Left lobe of liver (tissue), 2 donors: ENCODE measurements at places on chromosomes 4 and X.

DNA sequence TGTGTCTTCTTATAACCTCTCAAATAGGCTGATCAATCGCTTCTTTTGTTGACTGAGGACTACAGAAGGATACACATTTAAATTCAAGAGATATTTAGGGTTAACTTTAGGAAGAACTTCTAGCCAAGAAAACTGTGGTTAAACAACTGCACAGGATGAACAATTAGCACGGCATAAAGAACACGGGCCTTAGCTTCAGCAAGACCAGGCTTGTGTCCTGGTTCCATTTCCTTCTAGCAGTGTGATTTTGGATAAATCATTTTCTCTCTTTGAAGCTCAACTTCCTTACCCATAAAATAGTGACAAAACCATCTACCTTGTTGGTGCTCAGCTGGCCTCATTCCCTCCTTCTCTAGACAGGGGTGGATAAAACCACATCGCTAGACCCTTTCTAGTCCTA is 117.6 kb downstream of the TSPAN5 start:
- DNase-seq: no peak

DNA sequence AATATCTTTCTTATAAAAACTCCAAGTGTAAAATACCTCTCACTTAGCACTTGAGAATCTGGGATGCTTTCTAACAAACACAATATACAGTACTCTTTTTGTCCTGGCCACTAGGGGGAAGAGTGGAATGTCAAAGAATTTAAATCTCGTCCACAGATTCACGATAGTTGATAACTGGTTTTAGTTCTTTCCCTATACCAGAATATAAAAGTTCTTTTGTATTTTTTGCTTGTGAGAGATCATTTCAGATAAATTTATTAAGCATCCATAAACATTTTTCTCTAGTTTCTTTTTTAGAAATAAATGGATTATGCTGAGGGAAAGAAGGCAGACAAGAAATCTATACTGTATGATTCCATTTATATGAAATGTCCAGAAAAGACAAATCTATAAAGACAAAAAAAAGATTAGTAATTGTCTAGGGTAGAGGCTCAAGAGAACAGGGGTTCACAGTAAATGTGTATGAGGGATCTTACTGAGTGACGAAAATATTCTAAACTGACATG is 50.4 kb downstream of the MGARP start:
- DNase-seq: no peak

DNA sequence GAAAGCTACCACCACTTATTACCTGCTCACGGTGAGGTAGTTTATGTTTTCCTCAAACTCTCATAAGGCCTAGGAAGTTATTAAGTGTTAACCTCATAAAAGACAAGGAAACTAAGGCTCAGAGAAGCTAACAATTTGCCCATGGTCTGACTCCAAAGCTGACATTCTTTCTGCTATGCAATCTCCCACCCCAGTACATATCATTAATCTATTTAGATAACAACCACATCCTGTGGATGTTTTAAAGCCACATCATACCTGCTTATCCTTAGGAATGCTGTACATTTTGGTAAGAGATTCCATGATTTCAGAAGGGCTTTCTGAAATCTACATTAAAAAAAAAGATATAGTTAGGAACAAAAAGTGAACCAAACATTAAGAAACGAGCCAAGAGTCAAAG is 55.4 kb downstream of the HUWE1 start:
- no peak for DNase-seq

- no peak for DNase-seq
Observed at GRCh38 chrX:120575379-120576114, 14.8 kb upstream of the CUL4B start.

DNA sequence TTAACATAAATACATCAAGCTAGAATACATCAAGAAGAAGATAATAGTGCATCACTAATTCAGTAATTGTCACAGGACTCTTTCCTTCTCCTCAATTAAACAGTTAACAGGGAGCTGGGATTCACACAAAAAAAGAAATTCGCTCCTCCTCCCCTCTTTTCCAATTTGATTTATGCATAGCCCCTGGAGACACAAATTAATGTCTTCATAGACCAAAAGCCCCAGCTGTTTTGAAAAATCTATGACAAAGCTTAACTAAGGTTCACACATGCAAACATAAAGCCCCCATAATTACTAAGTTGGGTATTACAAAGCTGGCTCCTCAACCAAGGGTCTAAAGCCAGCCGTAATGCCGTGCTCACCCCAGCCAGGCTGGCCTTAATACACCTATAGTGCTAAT is 61.2 kb downstream of the ENOX2 start:
- no peak for DNase-seq

DNA sequence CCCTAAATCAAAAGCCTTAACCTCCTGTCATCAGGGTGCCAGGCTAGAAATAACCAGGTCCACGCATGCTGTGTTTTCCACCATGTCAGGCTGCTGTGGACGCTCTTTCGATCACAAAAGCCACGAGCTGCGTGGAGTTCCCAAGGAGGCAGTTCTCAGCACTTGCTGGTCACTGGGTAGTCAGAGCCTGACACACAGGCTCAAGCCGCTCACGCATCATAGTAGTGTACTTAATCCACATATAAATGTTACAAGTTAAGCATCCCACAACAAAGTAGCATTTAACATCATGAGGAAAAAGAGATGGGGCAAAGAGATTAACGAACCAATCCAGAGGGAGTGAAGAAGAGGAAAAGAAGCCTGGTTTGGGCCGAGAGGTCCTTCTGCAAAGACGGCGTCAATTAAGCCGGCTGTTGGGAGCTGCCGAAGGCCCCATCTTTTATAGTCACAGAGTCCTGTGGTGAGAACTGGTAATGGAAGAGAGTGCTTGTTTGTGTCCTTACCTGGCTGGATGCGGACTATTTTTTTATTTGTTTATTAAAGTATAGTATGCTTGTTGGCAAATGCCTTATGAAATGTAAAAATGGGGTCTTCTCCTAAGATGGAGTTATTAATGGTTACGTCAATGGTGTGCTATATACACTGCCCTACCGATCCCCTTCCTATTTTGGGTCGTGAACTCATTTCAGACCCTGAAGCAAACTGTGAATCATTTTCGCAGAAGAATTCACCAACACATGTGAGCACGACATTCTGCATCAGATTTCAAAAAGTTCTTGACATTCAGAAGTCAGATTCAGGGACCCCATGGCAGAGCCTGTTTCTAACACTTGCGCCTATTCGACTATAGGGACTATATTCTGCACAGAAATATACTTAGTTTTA is 675 bp downstream of the PRIMPOL start:
- DNase-seq: no peak

DNA sequence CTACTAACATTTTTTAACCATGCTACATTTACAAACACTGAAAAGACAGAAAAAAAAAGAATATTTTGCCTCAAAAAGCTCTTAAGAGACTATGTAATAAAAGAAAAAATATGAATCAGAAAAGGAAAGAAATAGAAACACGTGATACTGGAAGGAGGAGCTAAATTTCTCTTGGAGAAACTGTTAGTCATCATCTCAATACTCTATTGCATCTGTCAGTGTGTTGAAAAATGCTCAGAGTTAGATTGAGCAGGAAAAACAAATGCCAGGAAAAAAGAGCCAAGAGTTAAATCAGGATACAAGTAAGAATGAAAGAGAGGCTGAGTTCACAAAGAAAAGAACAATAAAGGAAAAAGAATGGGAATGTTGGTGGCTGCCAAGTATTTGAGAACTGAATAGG is 2.6 kb downstream of the RAB28 start:
- DNase-seq: no peak

- DNase-seq: no peak
Observed at GRCh38 chrX:2650865-2651264, 40.2 kb upstream of the CD99 start.

GRCh38 chr4:101813604-101814003 is 23.1 kb downstream of the BANK1 start:
- DNase-seq: no peak

- no peak for DNase-seq
Observed at GRCh38 chr4:8850830-8851188, 20.8 kb downstream of the HMX1 start.
